Foreskin melanocyte (primary cell): ENCODE measurements at places on chromosomes 2 and 18.

DNA sequence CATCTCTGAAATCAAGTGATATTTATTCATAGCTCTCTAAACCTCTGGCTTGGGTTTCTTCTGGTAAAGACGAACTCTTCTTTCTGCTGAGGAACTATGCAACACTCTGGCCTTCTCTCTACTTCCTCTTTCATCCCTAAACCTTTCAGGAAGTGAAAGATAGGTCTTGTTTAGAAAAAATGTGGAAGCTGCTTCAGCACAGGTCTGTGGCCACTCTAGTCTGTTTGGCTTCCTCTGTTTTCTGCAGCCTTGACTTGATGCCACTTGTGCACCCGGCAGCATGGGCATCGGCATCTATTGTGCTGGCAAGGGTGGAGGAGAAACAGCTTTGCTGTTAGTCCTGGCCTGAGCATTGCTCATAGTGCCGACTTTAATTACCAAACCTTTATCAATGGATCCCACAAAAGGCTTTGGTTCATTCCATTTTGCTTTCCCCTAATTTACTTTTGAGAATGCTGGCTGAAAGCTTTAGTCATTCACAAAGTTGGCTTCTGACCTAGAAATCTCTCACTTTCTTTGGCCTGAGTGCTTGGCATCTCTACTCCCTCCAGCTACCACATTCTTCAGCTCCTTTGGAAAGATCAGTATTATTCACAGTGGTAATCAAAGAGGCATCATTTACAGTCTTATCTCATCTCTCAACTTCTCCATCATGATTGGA is 32.0 kb upstream of the GPR39 start:
- DNase-seq = no peak

DNA sequence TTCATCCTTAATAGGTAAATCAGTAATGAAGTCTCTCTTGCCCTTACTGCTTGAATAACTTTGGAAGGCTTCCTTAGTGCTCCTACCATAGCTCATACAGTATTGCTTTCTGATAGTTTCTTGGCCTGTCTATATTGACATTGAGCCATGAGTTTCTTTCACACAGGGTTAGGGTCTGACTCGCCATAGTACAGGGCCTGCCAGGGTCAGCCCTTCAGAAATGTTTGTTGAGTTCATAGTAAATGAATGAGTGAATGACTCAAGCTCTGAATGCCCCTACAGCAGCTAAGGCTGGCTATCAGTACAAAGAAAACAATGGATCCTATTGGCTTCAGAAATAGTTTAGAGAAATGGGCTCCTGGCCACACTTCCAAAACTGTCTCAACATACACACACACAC is 65.0 kb upstream of the LRATD1 start:
- DNase-seq = no peak

GRCh38 chr2:48749291-48750127 is 6.0 kb downstream of the LHCGR start:
- no peak for DNase-seq

GRCh38 chr2:46431481-46432235 is 47.7 kb upstream of the TMEM247 start:
- DNase-seq = no peak

DNA sequence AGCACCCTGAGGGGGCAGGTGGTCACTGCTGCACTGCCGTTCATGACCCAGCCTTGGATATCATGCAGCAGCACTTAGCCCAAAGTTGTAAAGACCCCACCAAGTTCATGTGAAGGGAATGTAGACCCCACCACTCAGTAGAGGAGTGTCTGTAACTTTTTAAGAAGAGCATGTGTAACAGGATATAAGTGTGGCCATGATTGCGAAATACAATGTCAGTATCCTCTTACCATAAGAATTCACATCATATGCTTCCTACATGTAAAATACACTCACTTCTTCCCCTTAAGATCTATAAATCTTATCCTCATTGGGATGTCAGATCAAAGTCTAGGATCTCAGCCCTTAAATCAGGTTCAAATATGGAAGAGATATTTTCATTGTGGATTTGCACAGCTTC is 276.9 kb downstream of the PTPRM start:
- no peak for DNase-seq

GRCh38 chr2:100893392-100894104 is 73.6 kb downstream of the NPAS2 start:
- DNase-seq = no peak

GRCh38 chr2:202377207-202377761 is 1.2 kb downstream of the BMPR2 start:
- DNase-seq = peak; percentile 21

DNA sequence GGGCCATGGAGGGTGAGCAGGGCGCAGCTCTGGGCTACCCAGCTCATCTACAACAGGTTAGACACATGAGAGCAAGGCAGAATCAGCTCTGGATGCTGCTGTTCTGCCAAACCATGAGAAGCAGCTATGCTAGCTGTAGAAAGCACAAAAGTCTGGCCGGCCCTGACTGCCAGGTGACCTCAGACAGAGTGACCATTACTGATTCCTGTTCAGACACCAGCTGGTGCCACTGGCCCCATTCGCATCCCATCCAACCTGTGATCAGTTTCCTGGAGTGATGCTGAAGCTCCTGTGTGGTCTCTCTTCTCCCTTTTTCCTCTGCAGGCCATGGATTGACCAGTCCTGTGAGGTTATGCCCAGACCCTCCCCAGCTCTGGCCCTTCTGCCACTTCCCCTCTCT is 14.3 kb downstream of the RBMS1 start:
- DNase-seq = no peak

DNA sequence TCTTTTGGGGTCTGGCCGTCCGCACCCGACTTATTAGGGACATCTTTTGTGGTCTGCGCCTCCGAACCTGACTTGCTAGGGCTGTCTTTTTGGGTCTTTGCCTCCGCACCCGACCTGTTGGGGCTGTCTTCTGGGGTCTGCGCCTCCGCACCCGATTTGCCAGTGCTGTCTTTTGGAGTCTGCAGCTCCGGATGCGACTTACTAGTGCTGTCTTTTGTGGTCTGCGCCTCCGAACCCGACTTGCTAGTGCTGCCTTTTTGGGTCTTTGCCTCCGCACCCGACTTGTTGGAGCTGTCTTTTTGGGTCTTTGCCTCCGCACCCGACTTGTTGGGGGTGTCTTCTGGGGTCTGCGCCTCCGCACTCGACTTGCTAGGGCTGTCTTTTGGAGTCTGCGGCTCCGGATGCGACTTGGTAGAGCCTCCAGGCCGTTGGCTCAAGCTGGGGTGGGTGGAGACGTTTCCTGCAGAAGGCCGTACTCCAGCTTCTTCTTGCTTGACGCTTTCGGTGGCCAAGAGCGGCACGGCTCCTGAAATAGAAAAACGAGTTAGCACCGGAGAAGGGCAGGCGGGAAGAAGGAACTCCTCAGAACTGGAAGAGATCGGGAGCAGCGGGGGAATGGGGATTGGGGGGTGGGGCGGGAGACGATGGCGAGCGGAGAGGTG is 498 bp downstream of the TGOLN2 start:
- peak; percentile 38 for DNase-seq

DNA sequence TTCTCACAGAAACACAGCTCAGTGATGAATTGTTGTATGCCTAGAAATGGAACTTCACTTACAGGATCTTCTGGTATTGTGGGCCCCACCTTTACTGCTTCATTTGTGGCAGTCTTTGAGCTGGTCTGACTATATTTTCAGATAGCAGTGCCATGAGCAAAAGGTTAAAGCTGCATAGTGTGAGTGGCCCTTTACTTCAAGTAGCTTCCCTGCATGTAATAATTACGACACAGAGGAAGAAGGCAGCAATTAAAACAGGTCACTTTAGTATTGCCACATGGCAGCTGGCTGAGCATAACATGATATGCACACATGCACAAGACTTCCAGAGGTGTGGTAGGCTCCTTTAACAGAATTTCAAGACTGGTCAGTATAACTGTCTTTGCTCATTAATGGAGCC is 426.3 kb upstream of the ZEB2 start:
- no peak for DNase-seq

DNA sequence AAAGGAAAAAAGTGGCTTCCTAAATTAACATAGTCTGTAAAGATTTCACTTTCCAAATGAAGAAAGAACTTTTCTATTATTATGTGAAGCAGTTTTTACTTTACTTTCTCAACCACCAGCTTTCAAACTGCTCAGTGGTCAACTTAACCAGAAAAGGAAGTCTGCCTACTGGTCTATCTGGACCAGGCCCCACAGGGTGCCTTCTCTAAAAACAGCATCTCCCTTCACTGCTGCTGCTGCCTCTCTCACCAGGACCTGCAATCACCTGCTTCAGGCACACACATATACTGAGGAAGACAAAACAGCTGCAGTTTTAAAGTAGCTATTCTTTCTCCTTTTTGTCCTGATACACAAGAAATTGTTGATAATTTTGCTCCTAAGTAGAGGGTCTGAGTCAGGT is 221.3 kb upstream of the DCC start:
- DNase-seq = no peak

DNA sequence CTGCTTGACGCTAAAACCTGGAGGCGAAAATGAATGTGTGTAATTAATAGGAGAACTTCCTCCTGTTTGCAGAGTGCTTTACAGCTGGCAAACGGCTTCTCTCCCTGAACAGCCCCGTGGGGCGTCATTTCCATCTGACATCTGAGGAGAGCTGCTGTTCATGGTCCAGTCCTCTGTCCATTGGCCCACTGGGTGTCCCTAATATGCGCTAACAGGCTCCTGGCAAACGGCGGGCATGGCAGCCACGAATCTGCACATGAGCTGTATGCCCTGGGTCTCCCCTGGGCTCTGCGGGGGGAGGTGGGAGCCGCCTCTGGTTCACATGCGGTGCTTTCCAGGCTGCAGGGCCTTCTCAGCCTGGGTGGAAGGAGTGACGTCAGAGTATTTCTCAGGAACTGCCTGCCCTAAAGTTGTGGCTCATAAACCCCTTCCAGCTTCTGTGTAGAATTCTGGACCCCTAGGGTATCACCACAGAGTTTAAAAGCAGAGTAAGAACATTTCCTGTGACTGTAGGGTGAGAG is 73.2 kb downstream of the LRRFIP1 start:
- DNase-seq = peak; percentile 84

GRCh38 chr2:238719641-238720040 is 128.2 kb upstream of the TWIST2 start:
- DNase-seq = no peak

DNA sequence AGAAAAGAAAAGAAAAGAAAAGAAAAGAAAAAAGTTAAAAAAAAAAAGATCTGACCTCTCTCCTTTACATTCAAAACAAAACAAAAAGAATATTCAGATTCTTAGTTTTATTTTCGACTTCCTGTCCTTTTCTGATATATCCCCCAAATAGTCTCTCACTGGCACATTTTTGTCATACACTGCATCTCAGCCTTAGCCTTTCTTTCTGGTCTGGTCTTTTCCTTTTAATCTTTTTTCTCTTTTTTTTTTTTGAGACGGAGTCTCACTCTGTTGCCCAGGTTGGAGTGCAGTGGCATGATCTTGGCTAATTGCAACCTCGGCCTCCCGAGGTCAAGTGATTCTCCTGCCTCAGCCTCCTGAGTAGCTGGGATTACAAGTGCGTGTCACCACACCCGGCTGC is 1.6 kb upstream of the RIOK3 start:
- DNase-seq = no peak

- DNase-seq = no peak
These were observed 329.2 kb downstream of the LPIN1 start for GRCh38 chr2:12075603-12076002.

DNA sequence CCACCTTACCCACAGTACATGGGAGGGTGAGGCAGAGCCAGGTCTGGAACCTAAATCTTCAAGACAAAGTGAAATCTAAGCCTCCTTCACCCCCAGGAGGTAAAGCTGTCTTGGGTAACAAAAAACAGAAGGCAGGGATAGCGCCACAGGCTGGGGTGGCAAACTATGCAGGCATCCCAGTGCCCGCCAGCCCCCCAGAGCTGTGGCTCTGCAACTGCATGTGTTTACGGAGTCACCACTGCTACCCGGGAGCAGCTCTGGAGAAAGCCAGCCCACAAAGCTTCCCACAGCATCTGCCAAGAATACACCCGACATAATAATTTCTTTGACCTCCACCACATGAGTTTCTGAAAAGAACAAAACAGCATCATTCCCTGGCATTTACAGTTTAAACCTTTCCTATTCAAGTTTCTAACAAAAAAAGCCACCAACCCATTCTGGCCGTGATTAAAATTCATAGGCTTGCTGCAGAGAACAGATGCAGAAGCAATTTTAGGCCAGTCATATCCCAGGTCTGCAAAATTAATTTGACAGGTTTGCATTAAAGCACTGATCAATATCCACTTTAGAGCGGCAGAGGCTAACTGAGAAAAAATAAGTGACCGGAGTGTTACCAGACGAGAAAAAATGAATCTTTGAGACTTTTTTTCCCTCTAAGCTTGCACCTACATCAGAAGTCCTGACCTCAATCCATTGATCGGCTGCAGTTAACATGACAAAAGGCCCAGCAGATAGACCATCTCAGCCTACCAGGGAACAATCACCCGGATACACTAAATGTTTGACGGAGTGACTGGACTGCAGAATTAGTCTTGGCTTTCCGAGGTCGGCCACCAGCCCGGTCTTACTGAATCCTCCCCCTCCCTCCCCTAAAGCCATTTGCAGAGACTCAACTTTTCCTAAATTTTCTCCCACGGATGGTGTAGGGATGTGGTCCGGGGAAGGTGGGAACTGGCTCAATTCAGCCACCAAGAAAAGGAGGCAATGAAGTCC is 309.6 kb upstream of the SKOR2 start:
- DNase-seq = no peak

DNA sequence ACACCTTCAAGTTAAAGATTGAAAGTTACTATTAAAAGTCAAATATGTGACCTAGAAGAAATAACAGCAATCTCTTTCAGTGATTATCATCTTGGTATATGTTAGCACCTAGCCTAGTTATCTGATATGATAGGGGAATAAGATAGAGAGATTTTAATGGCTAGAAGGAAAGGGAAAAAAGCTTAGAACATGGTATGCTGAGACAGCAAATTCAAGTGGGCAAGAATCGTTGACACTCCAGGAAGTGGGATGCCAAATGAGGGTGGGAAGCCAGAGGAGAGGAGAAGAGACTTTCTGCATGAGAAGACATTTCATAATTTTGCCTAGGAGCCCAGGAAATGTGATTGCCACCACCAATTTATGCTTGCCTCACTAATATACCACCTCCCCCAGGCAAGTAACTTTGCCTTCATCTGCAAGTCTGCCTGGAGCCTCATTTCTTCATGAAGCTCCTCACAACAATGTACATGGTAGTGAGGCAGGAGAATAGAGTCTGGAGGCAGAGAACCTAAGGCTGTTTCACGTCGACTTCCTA is 504.9 kb downstream of the TNS1 start:
- DNase-seq = no peak

DNA sequence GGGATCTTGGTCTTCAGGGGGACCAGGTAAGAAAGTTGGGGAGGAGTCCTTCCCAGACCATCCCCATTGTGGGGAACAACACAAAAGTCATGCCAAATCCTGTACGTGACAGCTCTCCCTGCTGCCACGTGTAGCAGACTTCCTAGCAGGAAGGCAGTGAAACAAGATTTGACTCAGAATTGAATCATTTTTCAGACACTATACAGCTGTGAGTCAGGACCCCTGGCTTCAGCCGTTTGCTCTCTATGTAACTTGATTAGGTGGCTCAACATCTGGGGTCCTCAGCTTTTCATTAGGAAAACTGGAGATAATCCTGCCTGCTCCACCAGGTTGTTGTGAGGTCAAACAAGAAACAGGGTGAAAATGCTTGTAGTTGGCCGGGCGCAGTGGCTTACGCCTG is 32.9 kb upstream of the PDCL3 start:
- no peak for DNase-seq
